ENCODE measurements at places on chromosomes 5 and 9. TPM values are rescaled to one million over a fixed set of nuclear protein-coding genes. Genes with fewer than 3 reads are reported as not detected.

- no peak for DNase-seq
- no peaks in the 10 kb centered on the region for H3K36me3 ChIP-seq
- no peak overlapping the region for H3K4me3 ChIP-seq
- H3K27me3 ChIP-seq = no peaks in the 10 kb centered on the region
- H3K27ac ChIP-seq = peak overlapping the region; percentile 84
Measured at GRCh38 chr5:170758481-170758880, 25.0 kb upstream of the GABRP start.

- H3K4me1 ChIP-seq = peaks cover 6% of the 10 kb centered on the region
- no peaks in the 10 kb centered on the region for H3K36me3 ChIP-seq
- DNase-seq = peak; percentile 85
- H3K4me3 ChIP-seq = no peak overlapping the region
- peak overlapping the region; percentile 19 for H3K27ac ChIP-seq
- no peaks in the 10 kb centered on the region for H3K27me3 ChIP-seq
Measured at GRCh38 chr5:58330781-58331180, 129.1 kb downstream of the PLK2 start.

GRCh38 chr5:96871027-96871399 is 5.3 kb upstream of the ERAP2 start:
- DNase-seq = no peak
- H3K4me3 ChIP-seq = no peak overlapping the region
- no peak overlapping the region for H3K27ac ChIP-seq

DNA sequence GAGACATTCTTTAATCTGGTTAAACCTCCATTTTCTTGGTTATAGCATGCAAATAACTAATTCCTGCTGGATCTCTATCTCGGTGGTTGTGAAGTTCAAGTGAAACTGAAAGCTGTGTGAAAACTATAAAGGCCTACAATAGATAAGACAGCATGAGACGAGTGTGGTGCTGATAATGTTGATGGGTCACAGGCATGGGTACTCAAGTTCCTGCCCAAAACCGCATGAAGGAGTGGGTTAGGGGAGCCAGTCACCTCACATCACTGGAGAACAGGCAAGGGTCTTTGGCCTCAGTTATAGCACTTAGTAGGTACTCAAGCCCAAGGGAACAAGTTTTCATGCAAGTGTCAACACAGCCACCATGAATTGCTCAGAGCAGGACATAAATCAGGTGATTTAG is 16.7 kb downstream of the HMHB1 start:
- H3K27ac ChIP-seq = no peak overlapping the region
- no peaks in the 10 kb centered on the region for H3K36me3 ChIP-seq
- no peak overlapping the region for H3K4me3 ChIP-seq
- no peak for DNase-seq
- H3K27me3 ChIP-seq = no peaks in the 10 kb centered on the region

DNA sequence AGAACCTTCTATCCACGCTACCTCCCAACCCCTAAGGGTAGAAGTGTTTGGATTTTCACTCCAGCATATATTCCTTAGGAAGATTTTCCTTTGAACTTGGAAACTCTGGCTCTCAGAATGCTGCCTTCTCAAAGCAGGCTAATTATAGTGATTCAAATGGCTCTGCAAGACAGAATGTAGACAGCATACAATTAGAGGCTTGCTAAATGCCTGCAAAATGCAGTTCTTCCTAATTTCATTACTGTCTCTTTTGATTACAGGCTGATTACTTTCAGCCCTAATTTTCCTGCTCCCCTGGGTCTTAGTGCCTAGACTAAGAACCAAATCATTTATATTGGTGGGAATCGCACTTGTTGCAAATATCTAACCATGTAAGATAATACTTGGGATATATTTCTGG is 50.8 kb downstream of the ANKDD1B start:
- no peak overlapping the region for H3K4me3 ChIP-seq
- H3K27me3 ChIP-seq = no peaks in the 10 kb centered on the region
- H3K27ac ChIP-seq = no peak overlapping the region
- H3K36me3 ChIP-seq = no peaks in the 10 kb centered on the region
- H3K4me1 ChIP-seq = no peaks in the 10 kb centered on the region

DNA sequence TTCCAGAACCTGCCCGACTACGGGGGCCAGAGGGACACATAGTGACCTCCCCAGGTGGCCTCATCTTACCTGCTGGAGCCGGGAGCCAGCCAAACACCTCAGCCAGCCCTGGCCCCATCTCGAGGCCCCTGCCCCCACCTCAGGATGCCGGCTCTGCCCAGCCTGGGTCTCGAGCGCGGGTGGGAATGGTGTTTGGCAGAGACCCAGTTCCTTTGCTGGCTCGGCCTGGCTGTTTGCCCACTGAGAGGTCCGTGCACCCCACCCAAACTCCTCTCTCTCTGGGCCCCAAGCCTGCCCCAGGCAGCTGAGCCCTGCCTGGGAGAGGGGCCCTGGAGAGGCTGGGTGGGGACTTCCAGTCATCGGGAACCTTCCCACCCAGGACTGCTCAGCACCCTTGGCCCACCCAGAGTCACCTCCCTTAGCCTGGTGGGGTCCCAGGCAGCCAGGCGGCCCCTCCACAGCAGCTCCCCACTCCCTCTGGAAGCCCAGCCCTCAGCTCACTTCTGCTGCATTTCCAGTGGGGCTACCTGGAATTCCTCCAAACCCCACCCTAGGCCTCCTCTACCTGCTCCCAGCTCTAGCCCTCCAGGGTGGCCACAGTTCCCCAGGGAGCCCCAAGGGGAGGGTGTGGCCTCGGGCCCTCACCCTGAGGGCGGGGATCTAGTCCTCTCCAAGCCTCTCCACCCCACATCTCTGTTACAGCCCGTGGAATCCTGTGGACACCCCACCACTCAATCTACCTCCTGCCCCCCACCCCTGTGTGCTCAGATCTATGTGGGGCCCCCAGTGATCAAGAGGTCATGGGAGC is 42.4 kb upstream of the UBAC1 start:
- peaks cover 5% of the 10 kb centered on the region for H3K4me1 ChIP-seq
- H3K36me3 ChIP-seq = peaks cover 21% of the 10 kb centered on the region
- no peak overlapping the region for H3K4me3 ChIP-seq
- no peaks in the 10 kb centered on the region for H3K27me3 ChIP-seq
- no peak overlapping the region for H3K27ac ChIP-seq
- no peak for DNase-seq

- no peak overlapping the region for H3K27ac ChIP-seq
- H3K36me3 ChIP-seq = no peaks in the 10 kb centered on the region
- peaks cover 23% of the 10 kb centered on the region for H3K4me1 ChIP-seq
- H3K4me3 ChIP-seq = no peak overlapping the region
- no peaks in the 10 kb centered on the region for H3K27me3 ChIP-seq
Measured at GRCh38 chr5:39714036-39714698, 289.4 kb upstream of the DAB2 start.

GRCh38 chr5:90488791-90489190 is 14.1 kb downstream of the POLR3G start:
- peaks cover 6% of the 10 kb centered on the region for H3K36me3 ChIP-seq
- no peaks in the 10 kb centered on the region for H3K4me1 ChIP-seq
- no peak overlapping the region for H3K27ac ChIP-seq
- H3K27me3 ChIP-seq = no peaks in the 10 kb centered on the region
- H3K4me3 ChIP-seq = no peak overlapping the region
- no peak for DNase-seq

GRCh38 chr9:69809304-69809863 is 11.2 kb upstream of the CFAP95 start:
- H3K4me3 ChIP-seq = no peak overlapping the region
- H3K36me3 ChIP-seq = no peaks in the 10 kb centered on the region
- H3K27me3 ChIP-seq = peaks cover 16% of the 10 kb centered on the region
- no peaks in the 10 kb centered on the region for H3K4me1 ChIP-seq
- peak; percentile 40 for DNase-seq

DNA sequence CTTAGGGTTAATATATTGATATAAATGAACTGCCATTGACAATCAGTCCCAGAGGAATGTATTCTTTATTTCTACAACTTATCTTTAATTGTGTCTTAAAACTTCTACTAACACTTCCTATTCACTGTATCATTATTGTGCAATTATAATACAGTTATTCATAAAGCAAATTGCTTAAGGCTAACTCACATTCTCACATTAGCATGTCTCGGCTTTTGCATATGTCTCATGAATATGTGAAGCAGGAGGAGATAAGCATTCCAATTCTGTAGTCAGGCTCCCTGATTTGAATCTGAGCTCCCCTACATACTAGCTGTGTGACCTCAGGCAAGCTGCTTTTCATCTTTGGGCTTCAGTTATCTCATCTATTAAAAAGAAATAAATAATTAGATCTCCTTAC is 45.4 kb downstream of the PLGRKT start:
- DNase-seq = no peak
- no peaks in the 10 kb centered on the region for H3K36me3 ChIP-seq
- H3K27me3 ChIP-seq = no peaks in the 10 kb centered on the region
- H3K4me3 ChIP-seq = no peak overlapping the region
- peaks cover 21% of the 10 kb centered on the region for H3K4me1 ChIP-seq

- H3K4me3 ChIP-seq = peak overlapping the region; percentile 93
- no peaks in the 10 kb centered on the region for H3K27me3 ChIP-seq
- H3K36me3 ChIP-seq = peaks cover 7% of the 10 kb centered on the region
Measured at GRCh38 chr9:136244122-136244968, 1.3 kb downstream of the QSOX2 start.

GRCh38 chr9:35734096-35734495 is 1.6 kb downstream of the CREB3 start:
- peaks cover 51% of the 10 kb centered on the region for H3K36me3 ChIP-seq
- H3K4me3 ChIP-seq = no peak overlapping the region
- no peak for DNase-seq
- no peaks in the 10 kb centered on the region for H3K27me3 ChIP-seq

GRCh38 chr5:98309785-98310598 is 463.5 kb upstream of the RGMB start:
- peaks cover 32% of the 10 kb centered on the region for H3K4me1 ChIP-seq
- no peaks in the 10 kb centered on the region for H3K36me3 ChIP-seq
- no peaks in the 10 kb centered on the region for H3K27me3 ChIP-seq
- peak overlapping the region; percentile 68 for H3K4me3 ChIP-seq
- H3K27ac ChIP-seq = peak overlapping the region; percentile 96

DNA sequence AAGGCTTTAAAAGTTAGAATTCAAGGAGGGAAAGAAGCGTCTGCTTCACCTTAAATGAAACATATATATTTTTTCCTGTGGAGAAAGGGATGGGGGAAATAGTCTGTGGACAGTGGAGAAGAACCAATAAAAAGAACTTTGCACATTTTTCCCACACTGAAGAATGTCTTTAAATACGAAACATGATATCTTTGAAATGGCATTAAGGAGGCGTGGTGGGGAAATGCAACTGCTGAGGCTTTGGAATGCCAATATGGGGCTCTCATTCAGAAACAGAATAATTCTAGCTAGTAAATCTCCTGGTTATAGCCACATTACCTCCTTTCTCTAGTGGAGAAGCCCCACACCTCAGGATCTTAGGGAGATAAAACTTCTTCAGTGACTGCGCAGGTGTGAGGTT is 46.8 kb downstream of the TNC start:
- H3K27ac ChIP-seq = peak overlapping the region; percentile 10
- peaks cover 11% of the 10 kb centered on the region for H3K36me3 ChIP-seq
- no peak overlapping the region for H3K4me3 ChIP-seq
- H3K27me3 ChIP-seq = no peaks in the 10 kb centered on the region

DNA sequence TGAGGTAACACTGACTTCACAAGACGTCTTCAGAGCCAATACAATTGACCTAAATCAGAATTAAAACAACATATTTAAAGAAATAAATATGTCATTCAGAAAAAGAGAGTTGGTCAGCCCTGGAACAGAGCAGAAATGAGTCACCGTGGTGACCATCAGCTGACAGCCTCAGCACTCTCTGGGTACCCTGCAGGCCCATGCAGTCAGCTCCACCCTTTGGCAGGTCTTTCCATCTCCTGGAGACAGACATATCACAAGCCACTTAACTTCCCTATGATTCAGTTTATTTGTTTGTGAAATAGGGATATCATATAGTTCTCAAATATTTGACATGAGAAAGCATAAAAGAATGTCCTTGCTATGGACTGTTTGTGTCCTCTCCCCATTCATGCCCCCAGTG is 151.6 kb upstream of the MEF2C start:
- H3K36me3 ChIP-seq = no peaks in the 10 kb centered on the region
- H3K27me3 ChIP-seq = no peaks in the 10 kb centered on the region
- no peaks in the 10 kb centered on the region for H3K4me1 ChIP-seq
- no peak overlapping the region for H3K27ac ChIP-seq
- no peak overlapping the region for H3K4me3 ChIP-seq
- no peak for DNase-seq

- H3K4me1 ChIP-seq = no peaks in the 10 kb centered on the region
- H3K4me3 ChIP-seq = no peak overlapping the region
- no peak overlapping the region for H3K27ac ChIP-seq
- DNase-seq = no peak
- H3K36me3 ChIP-seq = no peaks in the 10 kb centered on the region
Measured at GRCh38 chr5:171705036-171705435, 80.6 kb upstream of the SMIM23 start.

DNA sequence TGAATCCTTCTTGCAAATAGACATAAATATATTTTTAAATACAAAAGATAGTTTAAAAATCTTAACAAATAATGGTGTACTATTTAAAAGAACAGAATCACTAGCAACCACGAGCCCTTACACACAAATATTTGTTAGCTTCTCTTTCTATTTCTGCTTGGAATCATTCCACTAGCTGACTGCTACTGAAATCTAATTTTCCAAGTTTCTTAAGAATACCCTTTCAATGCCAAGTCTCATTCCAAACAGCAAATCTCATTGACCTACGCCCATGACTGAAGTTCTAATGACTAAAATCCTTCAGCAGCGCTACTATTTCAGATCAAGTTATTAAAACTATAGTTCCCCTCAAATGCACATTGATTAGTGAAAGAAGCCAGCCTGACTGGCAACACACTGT is 13.2 kb upstream of the PPP1R2B start:
- no peak overlapping the region for H3K4me3 ChIP-seq
- H3K4me1 ChIP-seq = peaks cover 4% of the 10 kb centered on the region
- no peaks in the 10 kb centered on the region for H3K27me3 ChIP-seq
- no peak for DNase-seq

- peak; percentile 54 for DNase-seq
- peaks cover 34% of the 10 kb centered on the region for H3K4me1 ChIP-seq
- peaks cover 6% of the 10 kb centered on the region for H3K36me3 ChIP-seq
- H3K27ac ChIP-seq = peak within 1 kb of the TSS; percentile 83
Measured at GRCh38 chr9:112380102-112380824, at the start of gene HSDL2. TSS of gene HSDL2 (plus strand) at chr9:112380108. CDS start at chr9:112380164, 56 bp downstream.

- peaks cover 19% of the 10 kb centered on the region for H3K4me1 ChIP-seq
- DNase-seq = no peak
- H3K36me3 ChIP-seq = no peaks in the 10 kb centered on the region
- H3K27me3 ChIP-seq = no peaks in the 10 kb centered on the region
- H3K4me3 ChIP-seq = no peak overlapping the region
Measured at GRCh38 chr5:74519161-74519571, 121.4 kb downstream of the ENC1 start.

GRCh38 chr5:78915170-78915569 is 69.9 kb downstream of the ARSB start:
- H3K4me1 ChIP-seq = no peaks in the 10 kb centered on the region
- H3K4me3 ChIP-seq = no peak overlapping the region
- no peak overlapping the region for H3K27ac ChIP-seq
- H3K36me3 ChIP-seq = no peaks in the 10 kb centered on the region
- DNase-seq = no peak

- DNase-seq = no peak
- H3K27me3 ChIP-seq = peaks cover 25% of the 10 kb centered on the region
- no peak overlapping the region for H3K27ac ChIP-seq
- no peaks in the 10 kb centered on the region for H3K4me1 ChIP-seq
Measured at GRCh38 chr9:87770616-87771315, 44.8 kb downstream of the CTSL start.

Gene TNFSF15
- 0.39 TPM for total RNA-seq

Gene KLF4
- total RNA-seq = 94.9 TPM

Gene LHX2
- 0.63 TPM for total RNA-seq

Gene ASPN
- 0.12 TPM for total RNA-seq

Gene URM1
- 57.7 TPM for total RNA-seq

Gene LCN9
- total RNA-seq = not detected

Gene SLCO6A1
- not detected for total RNA-seq

Gene SPINK13
- not detected for total RNA-seq

All from MCF 10A (cell line).